Activated CD4-positive, alpha-beta T cell treated with anti-CD3 and anti-CD28 coated beads, Interleukin-2, amount 10 ng/mL, durations not matched to agents 24 days and 14 days (primary cell): ENCODE measurements at places on chromosomes 7 and 10. TPM values are rescaled to one million over a fixed set of nuclear protein-coding genes. Genes with fewer than 3 reads are reported as not detected.

MKX gene
- total RNA-seq, result not detected in 2 replicates

NCF1 gene
- total RNA-seq, result 0.54 TPM in 1 of 2 replicates, not detected in the other

NYAP1 gene
- 0.17 and 0.49 TPM in 2 replicates for total RNA-seq

GPR146 gene
- total RNA-seq, result 2.5 and 4.1 TPM in 2 replicates

PRF1 gene
- 76.5 and 79.9 TPM in 2 replicates for total RNA-seq

HTR7 gene
- not detected in 2 replicates for total RNA-seq

IL2RA gene
- total RNA-seq, result 965 and 989 TPM in 2 replicates

OR2A1 gene
- total RNA-seq, result not detected in 2 replicates

HOXA6 gene
- total RNA-seq, result not detected in 2 replicates
